Activated CD8-positive, alpha-beta memory T cell treated with anti-CD3 and anti-CD28 coated beads for 48 hours (primary cell): ENCODE measurements at places on chromosomes 2 and 18.

DNA sequence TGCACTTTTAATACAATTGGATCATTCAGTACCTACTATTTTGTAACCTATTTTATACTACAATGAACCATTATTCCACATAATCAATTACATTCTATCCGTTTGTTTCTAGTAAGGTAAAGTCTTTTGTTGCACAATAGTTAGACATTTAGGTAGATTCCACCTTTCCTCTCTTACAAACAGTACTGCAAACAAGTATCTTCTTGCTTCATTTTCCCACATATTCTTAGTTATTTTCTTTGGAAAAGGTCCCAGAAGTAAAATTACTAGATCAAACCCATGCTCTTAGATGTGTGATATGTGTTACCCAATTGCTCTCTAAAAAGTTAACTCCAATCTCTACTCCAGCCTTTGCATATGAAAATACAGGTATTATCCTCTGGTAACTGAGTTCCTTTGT lies 49.6 kb downstream of the SPIRE1 start:
- DNase-seq, result no peak

- no peak for DNase-seq
These were observed 116.4 kb downstream of the LYPD6 start for GRCh38 chr2:149446748-149447147.

- no peak for DNase-seq
These were observed 240.3 kb downstream of the HDAC4 start for GRCh38 chr2:239160226-239161143.

- DNase-seq, result no peak
These were observed 171.5 kb downstream of the CELF4 start for GRCh38 chr18:37393945-37394609.

DNA sequence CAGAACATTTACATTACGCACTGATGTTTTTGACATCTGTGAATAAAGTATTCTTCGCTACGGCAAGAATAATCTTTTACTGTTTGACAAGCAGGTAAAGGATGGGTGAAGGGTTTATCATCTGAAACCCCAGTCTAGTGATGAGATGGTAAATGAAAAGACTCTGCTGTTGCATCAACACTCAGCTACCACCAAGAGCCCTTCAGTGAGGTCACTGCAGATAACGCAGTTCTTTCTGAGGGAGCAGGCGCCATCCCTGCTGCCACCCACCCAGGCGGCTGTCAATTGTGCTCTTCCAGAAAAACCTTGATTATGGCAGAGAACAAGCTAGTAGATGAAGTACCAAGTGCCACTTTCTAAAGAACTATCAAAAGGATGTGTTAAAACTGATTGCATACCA lies 58.7 kb downstream of the ABCG8 start:
- no peak for DNase-seq

GRCh38 chr2:171602352-171602751 lies 80.1 kb downstream of the CYBRD1 start:
- no peak for DNase-seq

DNA sequence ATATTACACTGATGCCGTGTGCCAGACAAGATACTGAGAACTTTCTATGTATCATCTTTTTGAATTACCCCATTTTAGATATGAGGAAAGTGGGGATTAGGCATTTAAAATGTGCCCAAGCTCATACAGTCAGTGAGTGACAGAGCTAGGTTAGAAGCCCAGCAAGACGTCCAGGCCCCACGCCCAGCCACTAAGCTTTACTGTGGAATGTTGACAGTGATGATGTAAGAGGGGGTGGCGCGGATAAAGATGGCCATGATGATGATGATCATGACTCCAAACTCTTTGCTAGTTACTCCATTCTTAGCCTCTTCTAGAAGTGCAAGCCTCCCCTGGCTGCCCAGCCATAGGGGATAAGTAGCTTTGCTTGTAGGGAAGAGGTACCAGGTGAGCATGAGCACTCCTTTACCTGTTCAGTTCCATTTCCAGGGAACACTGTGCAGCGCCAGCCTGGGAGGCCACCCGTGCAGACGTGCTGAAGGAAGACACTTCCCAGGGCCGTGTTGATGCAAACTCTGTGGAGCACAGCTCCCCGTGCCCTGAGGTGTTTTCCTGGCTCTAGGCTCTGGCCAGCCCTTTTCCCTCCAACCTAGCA lies 65.5 kb downstream of the BCL2L11 start:
- no peak for DNase-seq

GRCh38 chr18:35635170-35635569 lies 53.6 kb downstream of the GALNT1 start:
- no peak for DNase-seq
